ENCODE measurements at places on chromosomes 16 and 17.

GRCh38 chr17:48384164-48384563 is 45.9 kb downstream of the SKAP1 start:
- DNase-seq = no peak

DNA sequence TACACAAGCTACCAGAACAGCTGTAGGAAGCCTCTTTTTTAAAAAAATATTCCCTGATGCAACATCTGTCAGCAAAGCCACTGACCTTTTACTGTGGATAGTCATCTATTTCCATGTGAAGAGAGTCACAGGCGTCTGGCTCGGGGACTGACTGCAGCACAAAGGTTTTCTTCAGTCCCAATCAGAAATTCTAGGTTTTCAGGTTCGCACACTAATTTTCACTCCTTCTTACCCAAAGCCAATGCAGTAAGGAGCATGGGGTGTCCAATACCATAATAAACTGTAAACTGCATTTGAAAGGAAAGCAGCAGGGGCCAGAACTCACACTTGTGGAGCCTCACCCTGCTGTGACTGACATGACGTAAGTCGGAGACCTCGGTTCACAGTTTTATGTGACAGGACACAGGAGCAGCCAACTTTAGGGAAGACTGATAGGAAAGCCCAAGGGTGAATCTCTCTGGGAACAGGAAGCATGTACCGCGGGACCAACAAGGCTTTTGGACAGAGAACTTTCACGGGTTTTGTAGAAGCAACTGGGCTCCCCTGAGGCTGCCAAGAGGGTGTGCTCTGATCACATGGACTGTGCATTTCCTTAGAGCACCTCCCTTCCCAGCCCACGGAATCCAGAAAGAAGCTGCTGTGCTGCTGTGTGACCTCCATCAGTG is 9.1 kb upstream of the TMEM100 start:
- no peak for DNase-seq

GRCh38 chr17:79002291-79002690 is 7.3 kb downstream of the CANT1 start:
- DNase-seq = no peak

GRCh38 chr17:75983501-75984181 is 4.6 kb downstream of the TEN1 start:
- peak; percentile 67 for DNase-seq

- DNase-seq = peak; percentile 70
Observed at GRCh38 chr17:75153780-75154194, 525 bp downstream of the JPT1 start.

DNA sequence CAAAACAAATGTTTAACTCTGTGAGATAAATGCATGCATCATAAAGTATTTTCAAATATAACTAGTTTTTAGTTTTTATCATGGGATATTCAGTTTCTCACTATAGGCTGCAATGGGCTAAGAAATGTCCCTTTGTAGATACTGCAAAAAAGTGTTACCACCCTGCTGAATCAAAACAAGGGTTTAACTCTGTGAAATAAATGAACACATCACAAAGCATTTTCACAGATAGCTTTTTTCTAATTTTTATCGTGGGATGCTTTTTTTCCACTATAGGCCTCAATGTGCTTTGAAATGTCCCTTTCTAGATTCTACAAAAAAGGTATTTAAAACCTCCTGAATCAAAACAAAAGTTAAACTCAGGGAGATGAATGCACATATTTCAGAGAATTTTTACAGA is 541.1 kb downstream of the KCNJ18 start:
- DNase-seq = no peak

GRCh38 chr17:77422104-77422747 is 281.5 kb downstream of the SEC14L1 start:
- DNase-seq = no peak

DNA sequence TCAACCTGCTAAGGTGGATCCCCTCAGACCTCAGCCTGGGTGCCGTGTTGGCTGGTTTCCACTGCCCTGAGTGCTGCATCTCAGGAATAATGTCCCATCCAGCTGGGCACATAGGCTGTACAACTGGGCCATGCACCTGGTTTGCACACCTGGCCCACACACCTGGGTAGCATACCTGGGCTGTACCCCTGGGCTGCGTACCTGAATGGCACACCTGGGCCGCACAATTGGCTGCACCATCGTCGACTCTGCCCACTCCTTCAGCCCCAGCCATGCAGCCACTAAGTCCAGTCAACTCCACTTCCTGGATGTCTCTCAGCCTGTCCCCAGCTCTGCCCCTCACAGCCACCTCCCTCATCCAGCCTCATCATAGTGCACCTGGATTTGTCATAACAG is 7.9 kb downstream of the SLC5A10 start:
- DNase-seq = peak; percentile 26

DNA sequence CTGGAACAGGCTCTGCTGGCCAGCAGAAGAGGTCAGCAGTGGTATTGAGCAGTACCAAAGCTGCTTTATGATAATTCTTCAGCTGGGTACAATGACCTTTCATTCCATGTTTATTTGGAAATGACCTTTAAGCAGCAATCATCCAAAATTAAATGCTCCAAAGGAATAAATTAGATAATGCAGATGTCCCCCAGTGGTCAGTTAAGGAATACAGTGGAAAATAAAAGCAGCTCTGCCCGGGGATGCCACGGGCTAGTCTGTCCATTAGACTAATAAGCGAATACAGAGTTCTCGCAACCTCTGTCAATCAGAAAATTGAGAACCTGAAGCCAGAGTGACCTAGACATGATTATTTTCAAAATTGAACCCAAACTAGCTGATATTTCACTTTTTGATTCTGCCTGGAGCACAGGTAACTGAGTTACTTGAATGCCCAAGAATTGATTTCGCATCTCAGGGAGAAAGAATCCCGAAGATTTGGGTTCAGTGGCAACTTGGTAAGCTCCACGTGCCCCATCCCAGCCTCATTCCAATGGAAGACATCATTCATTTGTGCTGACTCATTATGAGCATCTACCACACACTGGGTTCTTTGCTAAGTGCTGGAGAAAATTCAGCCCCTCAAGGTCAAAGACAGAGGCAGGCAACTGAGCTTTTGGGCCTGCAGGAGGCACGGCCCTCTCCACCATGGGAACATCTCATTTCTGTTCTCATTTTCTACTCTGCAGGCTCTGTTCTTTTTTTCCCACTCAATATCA is 34.4 kb upstream of the SLC39A11 start:
- DNase-seq = no peak

DNA sequence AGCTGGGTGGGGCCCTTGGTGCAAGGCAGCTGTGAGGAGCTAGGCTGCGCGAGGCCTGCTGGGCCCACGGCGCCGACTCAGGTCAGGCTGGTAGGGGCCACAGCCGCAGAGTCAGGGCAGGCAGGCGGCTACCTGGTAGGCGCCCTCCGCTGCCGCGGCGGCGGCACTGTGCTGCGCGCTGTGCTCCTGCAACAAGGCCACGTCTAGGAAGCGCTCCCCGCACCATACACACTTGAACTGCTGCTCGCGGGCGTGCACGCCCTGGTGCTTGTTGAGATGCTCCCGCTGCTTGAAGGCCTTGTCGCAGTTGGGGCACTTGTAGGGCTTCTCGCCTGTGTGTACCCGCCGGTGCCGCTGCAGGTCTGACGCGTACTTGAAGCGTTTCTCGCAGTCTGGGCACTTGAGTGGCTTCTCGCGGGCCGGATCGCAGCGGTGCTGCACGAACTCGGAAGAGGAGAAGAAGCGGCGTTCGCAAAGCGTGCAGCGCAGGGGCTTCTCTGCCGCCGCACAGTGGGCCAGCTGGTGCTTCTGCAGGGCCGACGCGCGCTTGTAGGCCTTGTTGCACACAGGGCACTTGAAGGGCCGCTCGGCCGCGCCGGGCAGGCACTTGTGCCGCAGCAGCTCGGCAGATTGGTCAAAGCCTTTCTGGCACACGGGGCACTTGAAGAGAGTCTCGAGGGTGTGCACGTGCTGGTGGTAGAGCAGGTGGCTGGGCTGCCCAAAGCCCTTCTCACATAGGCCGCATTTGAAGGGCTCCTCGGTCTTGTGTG is 3.9 kb downstream of the ZNF319 start:
- no peak for DNase-seq

GRCh38 chr17:42323268-42323773 is 35.0 kb downstream of the STAT5A start:
- no peak for DNase-seq

- DNase-seq = no peak
Observed at GRCh38 chr16:25063102-25063501, 47.9 kb upstream of the ARHGAP17 start.
